ENCODE measurements at places on chromosomes 12 and 14.
A peak's percentile ranks its signal among the peaks of the same experiment; 100 is the strongest.

DNA sequence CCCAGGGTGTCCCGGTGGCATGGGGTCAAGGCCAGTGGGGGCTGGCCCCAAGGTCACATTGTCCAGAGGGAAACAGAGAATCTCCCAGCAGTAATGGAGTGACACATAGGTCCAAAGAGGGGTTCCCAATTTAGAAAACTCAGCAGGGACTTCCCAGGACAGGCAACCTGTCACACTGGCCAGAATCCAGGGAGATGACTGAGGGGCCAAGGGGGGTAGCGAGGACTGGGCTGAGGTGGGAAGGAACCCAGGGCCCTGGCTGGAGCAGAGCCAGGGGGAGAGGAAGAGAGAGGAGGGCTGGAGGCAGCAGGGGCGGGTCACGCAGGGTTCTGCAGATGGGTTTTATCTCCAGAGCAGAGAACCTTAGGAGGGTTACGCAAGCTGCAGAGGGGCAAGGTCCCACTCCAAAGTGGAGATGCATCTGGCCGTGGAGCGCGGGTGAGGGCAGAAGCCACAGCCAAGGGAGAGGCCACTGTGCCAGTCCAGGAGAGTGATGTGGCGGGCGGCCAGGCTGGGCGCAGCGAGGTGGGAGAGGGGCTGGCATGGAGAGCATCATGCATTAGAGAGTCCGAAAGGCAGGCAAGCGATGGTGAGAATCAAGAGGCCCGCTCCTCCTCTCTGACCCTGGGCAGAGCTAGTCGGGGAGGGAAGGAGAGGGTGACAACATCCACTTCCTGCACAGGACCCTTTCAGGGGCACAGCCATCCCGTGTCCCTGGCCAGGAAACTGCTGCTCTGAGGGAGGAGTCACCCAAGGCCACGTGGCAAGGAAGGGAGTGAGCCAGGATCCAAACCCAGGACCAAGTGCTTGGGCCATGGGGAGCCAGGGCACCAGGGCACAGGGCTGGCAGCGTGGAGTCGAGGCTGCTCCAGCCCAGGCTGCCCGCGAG, 29.0 kb downstream of the NCOR2 start:
- DNase-seq = no peak

GRCh38 chr12:30748147-30748546, 6.6 kb downstream of the CAPRIN2 start:
- no peak for DNase-seq

DNA sequence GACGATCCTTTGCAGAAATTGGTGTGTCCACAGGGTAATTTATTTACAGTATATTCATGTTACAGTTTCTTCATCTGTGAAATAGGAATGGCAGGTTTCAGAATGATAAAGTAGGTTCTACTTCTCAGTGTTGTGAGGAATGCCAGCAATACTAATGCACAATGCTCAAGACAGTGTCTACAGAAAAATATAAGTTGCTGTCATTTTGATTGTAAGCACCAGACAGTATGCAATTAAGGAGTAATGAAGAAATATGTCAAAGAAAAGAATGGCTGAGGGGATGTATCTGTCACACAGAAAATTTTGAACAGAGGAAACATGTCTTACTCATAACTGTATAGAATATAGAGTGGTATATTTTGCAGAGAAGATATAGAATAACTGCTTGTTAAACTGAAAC, 525.4 kb downstream of the GALC start:
- DNase-seq = no peak

- peak; percentile 48 for DNase-seq
Measured at GRCh38 chr12:9797722-9798619, 29.3 kb upstream of the KLRF1 start.

DNA sequence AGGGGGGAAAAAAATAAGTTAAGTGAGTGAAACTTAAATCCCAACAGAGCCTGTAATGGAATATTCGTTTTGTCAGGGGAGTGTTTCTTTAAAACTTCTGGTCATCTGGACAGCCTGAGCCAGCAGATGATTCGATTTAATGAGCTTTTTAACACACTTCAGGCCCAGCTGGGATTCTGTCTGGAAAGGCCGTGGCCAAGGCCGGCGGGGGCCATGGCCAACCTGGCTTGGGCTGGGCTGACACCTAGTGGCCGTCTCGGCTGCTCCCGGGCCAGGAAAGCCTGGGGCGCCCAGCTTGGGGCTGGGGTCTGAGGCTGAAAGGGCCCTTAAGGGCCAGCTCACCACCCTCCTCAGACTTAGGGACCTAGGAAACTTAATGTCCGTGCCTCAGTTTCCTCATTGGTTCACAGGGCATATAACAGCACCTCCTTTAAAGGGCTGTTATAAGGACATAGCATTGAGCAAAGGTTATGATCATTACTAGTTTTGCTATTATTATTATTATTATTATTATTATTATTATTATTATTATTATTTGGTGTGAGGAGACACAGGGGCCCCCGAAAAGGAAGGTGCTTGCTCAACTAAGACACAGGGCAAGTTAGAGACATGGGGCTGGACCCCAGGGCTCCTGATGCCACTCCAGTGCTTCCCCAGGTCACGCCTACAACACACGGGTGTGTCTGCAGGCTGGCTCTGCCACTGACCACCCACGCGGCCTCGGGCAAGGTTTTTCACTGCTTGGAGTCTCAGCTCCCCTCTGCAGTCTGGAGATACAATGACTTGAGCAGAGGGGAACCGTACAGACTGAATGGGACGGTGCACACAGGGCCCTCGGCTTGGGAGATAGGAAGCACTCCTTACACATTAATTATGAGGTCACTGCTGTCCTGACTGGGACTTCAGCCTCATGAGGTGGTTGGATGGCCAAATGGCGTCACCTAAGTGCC, 84.0 kb downstream of the SYNE3 start:
- DNase-seq = no peak

DNA sequence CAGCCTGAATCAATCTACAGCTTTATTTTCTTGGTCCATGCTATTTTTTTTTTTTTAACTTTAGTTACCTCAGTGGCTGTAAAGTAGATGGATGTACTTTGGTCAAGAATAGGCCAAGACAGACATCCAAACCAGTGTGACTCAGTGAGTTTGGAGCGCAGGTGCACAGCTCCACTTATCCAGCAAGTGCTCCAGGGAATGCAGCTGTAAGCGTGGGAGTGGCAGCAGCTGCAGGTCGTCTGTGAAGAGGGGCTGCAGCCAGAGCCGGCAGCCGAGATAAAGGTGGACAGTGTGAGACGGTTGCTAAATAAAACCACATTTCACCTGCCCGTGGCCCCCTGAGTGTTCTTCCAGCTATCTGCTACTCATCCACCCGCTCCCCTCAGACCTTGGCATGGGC, 1018.7 kb downstream of the AACS start:
- no peak for DNase-seq

GRCh38 chr14:23248601-23249000, 10.9 kb downstream of the RNF212B start:
- no peak for DNase-seq

GRCh38 chr14:105413544-105413886, 6.1 kb upstream of the MTA1 start:
- DNase-seq = no peak

- no peak for DNase-seq
Measured at GRCh38 chr14:89125216-89125615, 291.8 kb downstream of the FOXN3 start.

GRCh38 chr14:60856111-60856510, 121.5 kb downstream of the MNAT1 start:
- no peak for DNase-seq

GRCh38 chr12:62629413-62629812, 162.8 kb downstream of the MON2 start:
- no peak for DNase-seq

GRCh38 chr14:68473069-68473468, 319.8 kb downstream of the ZFP36L1 start:
- DNase-seq = no peak

GRCh38 chr14:103374121-103374520, 11.1 kb upstream of the MARK3 start:
- DNase-seq = no peak

DNA sequence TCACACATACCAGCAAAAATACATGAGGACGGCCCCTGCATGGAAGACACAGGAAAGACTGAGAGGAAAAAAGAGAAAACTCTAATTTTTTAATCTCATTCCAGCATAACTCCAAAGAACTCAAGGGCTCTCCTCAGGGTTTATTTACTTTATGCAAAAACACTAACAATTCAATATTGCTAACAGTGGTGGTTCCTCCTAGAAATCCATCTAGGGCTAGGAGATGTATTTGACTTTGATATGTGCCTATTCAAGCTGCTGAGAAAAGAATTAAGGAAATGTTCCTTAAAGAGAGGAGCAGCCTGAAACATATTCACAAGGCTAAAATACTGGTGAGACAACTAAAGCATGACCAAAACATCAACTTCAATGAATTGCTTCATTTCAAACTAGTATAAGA, 57.0 kb downstream of the SLC25A21 start:
- DNase-seq = no peak

DNA sequence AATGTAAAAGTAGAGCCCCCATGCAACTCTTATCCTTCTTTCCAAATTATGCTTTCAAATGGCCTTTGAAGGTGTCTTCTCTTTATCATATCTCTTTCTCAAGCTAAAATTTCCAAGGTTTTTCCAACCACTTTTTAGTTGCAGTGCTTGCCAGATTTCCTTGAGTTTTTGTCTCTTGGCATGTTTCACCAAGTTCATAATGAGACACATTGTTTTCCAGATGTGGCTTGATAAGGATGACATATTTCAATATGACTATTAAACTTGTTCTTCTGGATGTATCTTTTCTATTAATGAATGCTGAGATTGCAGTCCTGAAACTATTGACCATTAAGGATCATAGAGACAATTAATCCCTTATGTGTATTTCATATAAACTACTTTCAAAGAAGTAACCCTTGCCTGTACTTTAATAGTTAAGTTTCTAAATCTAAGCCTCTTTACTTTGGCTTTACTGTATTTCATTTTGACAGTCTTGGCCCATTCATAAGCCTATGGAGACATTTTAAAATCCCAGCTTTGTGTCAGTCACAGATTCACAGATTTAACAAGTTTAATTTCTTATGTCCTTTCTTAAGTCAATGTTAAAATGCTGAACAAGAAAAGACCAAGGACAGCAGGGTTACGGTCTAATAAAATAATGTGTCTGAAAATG, 151.5 kb downstream of the LRFN5 start:
- no peak for DNase-seq

GRCh38 chr12:5593086-5593485, 161.2 kb downstream of the NTF3 start:
- no peak for DNase-seq

- DNase-seq = no peak
Measured at GRCh38 chr14:95871531-95871930, 5.1 kb upstream of the TUNAR start.

DNA sequence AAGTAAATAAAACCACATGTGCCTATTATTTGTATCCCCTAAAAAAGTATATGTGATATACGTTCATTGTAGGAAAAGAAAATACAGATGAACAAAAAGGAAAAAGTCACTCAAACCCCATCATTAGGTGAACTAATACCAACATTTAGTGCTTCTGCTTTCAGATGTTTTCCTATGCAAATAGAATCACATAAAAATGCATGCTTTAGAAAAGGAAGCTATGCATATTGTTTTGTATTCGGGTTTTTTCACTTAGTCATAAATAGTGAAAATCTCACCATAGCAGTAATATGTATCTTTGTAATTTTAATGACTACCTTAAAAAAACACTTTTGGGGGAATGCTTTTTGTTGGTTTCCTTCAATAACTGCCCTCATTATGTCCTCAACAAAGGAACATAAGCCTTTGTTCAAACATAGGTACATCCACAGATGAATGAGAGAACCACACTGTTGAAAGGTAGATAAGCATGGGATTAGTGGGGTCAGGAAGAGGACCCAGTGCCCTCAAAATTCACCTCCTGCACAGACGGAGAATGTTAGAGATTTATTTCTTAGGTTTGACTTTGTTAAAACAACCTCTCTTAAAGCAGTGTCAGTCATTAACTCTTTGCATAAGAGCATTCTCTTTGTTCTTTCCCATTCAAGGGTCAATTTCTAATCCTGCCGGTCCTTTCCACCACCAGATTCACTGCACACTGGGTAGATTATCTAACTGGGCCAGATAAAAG, 6.5 kb downstream of the AMDHD1 start:
- DNase-seq = no peak

- DNase-seq = peak; percentile 36
Measured at GRCh38 chr12:108884116-108885012, 4.5 kb downstream of the DAO start.

DNA sequence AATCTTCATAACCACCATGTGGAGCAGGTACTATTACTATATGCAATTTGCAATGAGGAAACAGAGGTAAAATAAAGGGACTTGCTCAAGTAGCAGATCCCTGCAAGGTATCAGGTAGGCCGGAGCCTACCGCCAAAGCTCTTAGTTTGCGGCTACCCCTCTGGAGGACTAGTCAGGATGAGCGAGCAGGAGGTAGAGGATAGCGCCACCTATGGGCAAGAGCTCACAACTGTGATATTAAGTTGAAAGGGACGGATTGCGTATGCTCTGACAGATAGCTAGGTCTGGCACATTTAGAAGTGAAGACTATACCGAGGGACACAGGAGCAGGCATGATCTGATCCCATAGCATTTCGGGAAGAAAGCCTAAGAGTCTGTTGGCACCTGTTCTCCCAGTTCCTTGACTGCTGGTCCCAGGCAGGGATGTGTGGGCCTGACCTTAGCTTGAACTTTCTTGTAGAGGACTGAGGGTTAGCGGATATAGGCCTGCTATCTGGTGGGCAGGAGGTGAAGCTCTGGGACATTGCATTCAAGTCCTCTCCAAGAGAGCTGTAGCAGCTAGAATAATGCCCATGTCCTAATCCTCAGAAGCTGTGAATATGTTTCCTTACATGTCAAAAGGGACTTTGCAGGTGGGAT, 48.0 kb downstream of the SLC17A8 start:
- no peak for DNase-seq

All from activated CD8-positive, alpha-beta memory T cell treated with anti-CD3 and anti-CD28 coated beads for 4 hours (primary cell).